ENCODE measurements at places on chromosomes 11 and 22.

GRCh38 chr11:77082838-77083565 is 16.2 kb downstream of the CAPN5 start:
- DNase-seq: peak; percentile 26

DNA sequence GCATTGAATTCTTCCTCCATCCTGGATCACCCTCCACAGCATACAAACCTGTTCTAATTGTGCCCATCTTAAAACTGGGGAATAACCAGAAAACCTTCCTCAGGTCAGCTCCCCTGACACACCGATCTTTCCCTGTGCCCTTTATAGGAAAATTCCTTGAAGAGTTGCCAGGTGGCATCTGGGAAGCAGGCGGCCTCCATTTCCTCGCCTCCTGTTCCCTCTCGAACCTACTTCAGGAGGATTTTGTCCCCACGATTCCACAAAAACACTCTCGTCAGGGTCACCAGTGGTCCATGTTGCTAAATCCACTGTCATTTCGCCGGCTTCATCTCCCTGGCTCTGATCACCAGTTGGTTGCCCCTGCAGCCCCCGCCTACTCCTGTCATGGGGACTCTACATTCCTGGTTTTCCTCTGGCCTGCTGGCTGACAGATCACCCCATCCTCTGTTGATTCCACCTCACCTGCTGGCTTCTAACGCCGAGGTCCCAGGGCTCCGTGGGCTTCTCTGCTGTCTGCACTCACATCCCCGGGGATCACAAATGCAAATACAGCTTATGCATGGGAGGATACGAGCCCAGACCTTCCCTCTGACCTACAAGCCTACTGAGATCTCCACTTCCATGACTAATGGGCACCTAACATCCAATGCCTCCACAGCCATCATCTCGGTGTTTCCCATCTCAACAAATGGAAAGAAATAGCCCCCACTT is 92.5 kb upstream of the PRDM11 start:
- no peak for DNase-seq

DNA sequence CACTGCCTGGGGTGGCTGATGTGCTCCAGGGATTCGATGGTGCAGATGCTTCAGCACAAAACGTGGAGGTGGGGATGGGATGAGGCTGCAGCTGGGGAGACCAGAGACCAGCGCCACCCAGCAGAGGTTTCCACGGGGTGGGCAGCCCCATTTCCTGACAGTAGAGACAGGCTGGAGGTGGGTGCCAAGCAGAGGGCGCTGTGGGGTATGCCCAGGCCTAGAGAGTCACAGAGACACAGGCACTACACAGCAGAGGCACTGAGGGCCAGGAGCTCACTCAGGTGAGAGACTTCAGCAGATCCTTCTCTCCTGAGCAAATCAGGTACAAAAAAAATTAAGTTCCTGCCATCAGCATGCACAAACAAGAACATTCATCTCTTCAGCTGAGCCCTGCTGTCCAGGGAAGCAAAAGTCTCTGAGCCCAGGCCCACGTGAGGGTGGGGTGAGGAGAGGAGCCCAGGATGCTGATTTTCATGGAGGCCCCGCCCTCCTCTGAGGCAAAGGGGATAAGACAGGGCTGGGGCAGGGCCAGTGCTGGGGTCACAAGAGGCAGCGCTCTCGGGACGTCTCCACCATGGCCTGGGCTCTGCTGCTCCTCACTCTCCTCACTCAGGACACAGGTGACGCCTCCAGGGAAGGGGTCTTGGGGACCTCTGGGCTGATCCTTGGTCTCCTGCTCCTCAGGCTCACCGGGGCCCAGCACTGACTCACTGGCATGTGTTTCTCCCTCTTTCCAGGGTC is 53.1 kb downstream of the GGTLC2 start:
- DNase-seq: no peak

DNA sequence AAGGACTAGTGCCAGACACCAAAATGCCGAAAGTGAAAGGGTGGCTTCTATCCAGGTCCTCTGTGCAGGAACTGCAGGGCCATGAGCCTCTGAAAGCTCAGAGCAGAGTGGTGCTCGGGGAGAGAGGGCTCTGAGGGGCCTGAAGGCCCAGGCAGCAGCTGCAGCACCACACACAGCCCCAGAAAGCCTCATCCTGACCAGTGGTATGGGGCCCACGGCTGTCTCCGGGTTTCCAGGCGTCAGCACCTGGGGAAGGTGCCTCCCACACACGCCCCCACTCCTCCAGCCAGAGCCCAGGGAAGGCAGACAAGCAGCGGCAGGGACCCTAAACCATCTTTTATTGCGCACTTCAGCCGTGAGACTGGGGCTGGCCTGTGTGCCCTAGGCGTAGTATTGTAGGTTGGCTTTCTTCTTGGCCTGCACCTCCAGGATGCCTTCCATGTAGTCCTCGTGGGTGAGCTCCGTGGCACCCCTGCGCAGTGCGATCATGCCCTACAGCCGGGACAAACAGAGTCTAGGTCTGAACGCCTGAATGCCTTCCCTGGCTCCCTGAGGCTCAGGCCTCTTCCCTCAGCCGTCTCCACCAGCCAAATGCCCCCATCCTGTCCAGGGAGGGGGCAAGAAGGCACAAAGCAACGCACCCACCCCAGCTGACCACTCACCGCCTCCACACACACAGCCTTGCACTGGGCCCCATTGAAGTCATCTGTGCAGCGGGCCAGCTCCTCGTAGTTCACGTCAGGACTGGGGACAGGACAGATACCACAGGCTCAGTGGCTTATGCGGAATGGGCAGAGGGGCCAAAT is 7.6 kb downstream of the PSMC3 start:
- DNase-seq: no peak

- no peak for DNase-seq
These were observed 39.3 kb upstream of the LINC01488 start for GRCh38 chr11:69442012-69442806.

- no peak for DNase-seq
These were observed 18.4 kb downstream of the MYO7A start for GRCh38 chr11:77146261-77147035.

DNA sequence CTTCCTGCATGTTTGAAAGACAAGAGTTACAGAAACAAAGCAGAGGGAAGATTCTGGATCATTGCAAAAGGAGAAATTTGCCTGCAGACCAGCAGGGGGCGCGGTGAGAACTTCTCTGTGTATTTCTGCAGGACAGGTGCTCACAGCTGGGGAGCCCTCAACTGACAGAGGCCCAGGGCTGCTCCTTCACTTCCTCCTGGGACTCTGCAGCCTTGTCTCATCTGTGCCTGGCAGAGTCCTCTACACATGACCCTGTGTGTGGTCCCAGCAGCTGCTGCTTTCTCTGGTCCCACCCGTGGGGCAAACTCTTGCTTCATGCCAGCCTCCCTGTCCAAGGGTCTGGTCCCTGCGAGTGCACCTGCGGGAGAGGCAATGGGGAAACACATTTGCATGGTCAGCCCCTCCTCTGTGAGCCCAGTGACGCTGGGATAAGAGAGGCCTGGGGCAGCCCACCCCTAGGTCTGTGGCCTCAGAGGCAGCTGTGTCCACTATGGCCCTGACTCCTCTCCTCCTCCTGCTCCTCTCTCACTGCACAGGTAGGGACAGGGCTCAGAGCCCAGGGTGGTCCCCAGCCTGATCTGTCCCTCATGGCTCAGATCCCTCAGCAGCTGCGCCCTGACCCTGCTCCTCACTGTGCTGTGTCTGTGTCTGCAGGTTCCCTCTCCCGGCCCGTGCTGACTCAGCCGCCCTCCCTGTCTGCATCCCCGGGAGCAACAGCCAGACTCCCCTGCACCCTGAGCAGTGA is 43.2 kb upstream of the VPREB1 start:
- no peak for DNase-seq

- DNase-seq: no peak
These were observed 4.7 kb downstream of the OSBPL5 start for GRCh38 chr11:3160252-3161031.

GRCh38 chr22:49332691-49333090 is 495.0 kb downstream of the BRD1 start:
- no peak for DNase-seq

DNA sequence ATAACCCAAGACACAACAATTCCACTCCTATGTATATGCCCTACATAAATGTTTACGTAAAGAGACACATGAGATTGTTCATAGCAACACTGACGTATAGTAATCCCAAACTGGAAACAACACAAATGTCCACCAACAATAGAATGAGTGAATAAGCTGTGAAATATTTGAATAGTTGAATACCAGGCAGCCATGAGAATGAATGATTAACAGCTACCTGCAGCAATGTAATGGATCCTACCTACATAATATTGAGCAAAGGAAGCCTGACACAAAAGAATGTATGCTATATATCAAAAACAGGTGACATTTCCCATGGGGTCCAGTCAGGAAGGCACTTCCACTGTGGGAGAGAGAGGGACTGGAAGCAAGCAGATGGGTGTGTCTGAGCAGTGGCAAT is 92.8 kb upstream of the LINC01488 start:
- DNase-seq: peak; percentile 32

GRCh38 chr22:45101515-45102227 is 62.1 kb upstream of the NUP50 start:
- peak; percentile 75 for DNase-seq

GRCh38 chr11:74321487-74322188 is 10.2 kb upstream of the P4HA3 start:
- peak; percentile 49 for DNase-seq

DNA sequence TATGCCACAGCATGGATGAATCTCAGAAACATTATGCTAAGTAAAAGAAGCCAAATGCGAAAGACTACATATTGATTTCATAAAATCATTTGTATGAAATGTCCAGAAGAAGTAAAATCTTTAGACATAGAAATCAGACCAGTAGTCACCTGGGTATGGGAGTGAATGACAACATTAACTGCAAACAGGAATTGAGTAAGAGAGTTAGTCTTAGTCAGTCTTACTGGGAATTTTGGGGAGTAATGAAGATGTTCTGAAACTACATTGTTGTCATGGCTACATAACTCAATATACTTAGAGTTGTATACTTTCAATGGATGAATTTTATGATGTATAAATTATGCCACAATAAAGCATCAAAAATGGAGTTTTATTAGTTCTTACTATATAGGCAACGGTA is 107.8 kb upstream of the CHORDC1 start:
- DNase-seq: no peak

DNA sequence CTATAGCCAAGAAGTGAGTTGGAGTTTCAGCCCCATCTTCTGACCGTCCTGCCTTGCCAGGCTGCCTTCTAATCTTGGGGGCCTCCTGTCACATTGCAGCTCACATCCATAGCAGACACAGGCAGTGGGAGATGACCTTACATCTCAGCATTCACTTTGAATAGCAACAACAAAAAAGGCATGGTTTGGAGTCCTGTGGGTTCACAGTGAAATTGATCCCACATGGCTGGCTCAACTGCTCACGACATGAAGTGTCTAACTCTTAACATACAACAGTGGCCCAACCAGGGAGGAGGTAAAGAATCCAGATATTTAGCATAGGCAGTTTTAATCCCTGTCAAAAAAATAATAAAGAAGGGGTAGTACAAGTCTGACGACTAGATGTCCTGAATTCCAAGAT is 38.1 kb downstream of the DBX1 start:
- no peak for DNase-seq

DNA sequence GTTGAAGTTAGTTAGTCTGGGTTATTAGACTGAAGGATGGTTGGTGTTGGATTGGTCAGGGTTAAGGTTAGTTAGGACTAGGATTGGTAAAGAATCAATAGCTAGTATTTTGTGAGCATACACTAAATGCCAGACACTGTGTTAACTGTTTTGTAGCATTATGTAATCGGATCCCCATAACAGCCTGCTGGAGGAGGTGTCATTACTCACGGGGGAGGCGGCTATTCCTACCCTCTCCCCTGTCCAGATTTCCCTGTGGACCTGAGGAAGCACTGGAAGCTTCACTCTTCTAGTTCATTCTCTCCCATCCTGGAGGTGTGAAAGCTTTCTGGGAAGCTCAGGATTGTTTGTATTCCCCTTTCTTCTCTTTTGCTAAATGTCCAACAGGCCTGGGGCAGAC is 40.5 kb upstream of the KCNJ11 start:
- DNase-seq: no peak

GRCh38 chr22:24325105-24325757 is 54.6 kb downstream of the SPECC1L start:
- peak; percentile 32 for DNase-seq

- no peak for DNase-seq
These were observed 19.9 kb upstream of the SYT13 start for GRCh38 chr11:45305874-45306623.

- no peak for DNase-seq
These were observed 239.2 kb upstream of the TBCEL start for GRCh38 chr11:120784566-120785251.

- DNase-seq: no peak
These were observed 17.3 kb downstream of the RNF121 start for GRCh38 chr11:71946144-71946571.

GRCh38 chr22:49845241-49845640 is 8.4 kb upstream of the ZBED4 start:
- no peak for DNase-seq

- DNase-seq: no peak
These were observed 86.4 kb upstream of the THY1 start for GRCh38 chr11:119509282-119509841.

GRCh38 chr11:10506008-10506370 is 35.0 kb downstream of the RNF141 start:
- no peak for DNase-seq

GRCh38 chr11:30481330-30481729 is 104.8 kb downstream of the MPPED2 start:
- DNase-seq: no peak

DNA sequence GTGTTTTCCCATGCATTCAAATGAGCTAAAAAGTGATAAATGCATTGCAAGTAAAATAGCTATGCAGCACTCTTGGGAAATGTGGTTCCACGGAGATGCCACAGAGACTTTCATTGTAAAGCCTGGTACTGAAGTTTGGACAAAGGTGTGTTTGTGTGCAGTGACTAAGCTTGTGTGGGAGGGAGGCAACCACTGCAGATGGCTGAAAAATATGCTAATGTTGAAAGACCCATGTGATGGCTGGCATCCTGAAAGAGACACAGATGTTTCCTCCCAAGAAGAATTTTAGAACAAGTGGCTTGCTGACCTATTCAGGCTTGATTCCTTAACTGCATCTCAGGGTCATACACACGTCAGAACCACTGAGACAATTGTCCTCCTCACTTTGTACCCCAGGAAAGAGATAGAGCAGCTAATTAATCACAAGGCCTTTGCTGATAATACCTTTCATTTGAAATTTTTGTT is 73.8 kb downstream of the FAM76B start:
- no peak for DNase-seq

DNA sequence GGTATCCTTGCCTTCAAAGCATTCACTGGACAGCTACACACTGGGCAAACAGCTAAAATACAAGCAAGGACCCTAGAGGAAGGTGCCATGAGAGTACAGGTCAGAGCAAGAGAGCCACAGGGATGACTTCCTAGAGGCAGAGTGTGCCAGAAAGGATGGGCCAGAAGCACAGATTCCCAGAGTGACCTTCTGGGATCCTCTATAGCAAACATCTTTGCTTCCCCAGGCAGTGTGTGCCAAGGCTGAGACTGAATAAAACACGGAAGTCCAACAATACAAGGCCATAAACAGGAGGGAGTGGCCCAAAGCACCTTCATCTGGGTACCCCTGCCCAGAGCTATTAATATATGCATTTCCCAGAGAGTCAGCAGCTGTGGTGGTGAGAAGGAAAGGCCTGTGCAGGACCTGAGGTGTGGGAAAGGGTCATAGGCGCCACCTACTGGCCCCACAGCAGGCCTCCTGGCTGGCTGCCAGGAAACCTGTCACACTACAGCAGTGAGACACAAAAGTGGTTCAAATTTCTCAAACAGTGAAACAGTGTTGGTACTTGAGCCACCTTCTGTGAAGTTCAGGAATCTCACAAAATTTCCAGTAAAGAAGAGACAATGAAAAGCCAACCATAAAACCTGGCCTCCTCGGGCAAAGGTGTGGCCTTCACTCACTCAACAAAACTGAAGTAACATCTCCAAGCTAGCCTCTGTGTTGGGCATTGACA is 20.3 kb downstream of the CLPB start:
- peak; percentile 87 for DNase-seq

All from Caco-2 (cell line).